ENCODE measurements at places on chromosomes 7 and 10. TPM values are rescaled to one million over a fixed set of nuclear protein-coding genes. Genes with fewer than 3 reads are reported as not detected.

- no peak for DNase-seq
Measured at GRCh38 chr10:127880557-127880956, 12.2 kb downstream of the CLRN3 start.

GRCh38 chr7:131745390-131746248 is 189.2 kb upstream of the PODXL start:
- DNase-seq, result no peak

GRCh38 chr10:124467165-124467564 is 5.5 kb downstream of the LHPP start:
- no peak for DNase-seq

DNA sequence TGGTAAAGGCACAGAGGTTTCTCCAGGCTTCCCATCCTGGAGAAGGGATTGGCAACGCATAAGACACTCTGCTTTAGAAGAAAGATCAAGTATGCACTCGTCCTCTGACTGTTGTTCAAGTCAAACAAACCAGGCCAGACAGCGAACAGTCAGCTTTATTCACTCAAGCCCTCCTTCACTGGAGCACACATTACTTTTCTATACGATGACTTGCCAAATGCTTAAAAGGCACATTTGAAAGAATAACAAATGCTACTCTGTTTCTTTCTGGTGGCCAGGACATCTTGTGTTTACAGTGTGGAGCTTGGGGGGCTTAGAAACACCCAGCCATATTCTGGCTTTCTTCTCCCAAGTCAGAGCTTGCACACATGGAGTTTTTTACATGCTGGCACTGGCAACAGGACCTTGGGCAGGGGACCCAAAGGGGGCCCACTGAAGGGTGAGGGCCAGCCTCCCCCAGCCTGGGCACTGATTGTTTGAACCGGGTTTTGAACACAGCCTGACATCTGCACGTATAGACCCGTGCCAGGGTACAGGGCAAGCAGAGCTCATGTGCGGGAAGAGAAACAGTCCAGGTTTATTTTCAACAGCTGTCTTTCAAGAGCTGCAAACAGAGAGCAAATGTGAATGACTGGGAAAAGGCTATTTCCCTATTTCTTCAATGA is 33.3 kb upstream of the FGFR2 start:
- no peak for DNase-seq

The KCND2 gene
- total RNA-seq, result 0.07 TPM

The HOXA1 gene
- total RNA-seq, result 7.1 TPM

- DNase-seq, result no peak
Measured at GRCh38 chr7:1505731-1506550, 1.8 kb upstream of the INTS1 start.

The PTCD1 gene
- 4.0 TPM for total RNA-seq

- no peak for DNase-seq
Measured at GRCh38 chr10:74871595-74872382, 45.4 kb downstream of the KAT6B start.

The FKBP9 gene
- 72.0 TPM for total RNA-seq

- no peak for DNase-seq
Measured at GRCh38 chr10:101867931-101868330, 24.3 kb upstream of the KCNIP2 start.

The RADIL gene
- 2.4 TPM for total RNA-seq

DNA sequence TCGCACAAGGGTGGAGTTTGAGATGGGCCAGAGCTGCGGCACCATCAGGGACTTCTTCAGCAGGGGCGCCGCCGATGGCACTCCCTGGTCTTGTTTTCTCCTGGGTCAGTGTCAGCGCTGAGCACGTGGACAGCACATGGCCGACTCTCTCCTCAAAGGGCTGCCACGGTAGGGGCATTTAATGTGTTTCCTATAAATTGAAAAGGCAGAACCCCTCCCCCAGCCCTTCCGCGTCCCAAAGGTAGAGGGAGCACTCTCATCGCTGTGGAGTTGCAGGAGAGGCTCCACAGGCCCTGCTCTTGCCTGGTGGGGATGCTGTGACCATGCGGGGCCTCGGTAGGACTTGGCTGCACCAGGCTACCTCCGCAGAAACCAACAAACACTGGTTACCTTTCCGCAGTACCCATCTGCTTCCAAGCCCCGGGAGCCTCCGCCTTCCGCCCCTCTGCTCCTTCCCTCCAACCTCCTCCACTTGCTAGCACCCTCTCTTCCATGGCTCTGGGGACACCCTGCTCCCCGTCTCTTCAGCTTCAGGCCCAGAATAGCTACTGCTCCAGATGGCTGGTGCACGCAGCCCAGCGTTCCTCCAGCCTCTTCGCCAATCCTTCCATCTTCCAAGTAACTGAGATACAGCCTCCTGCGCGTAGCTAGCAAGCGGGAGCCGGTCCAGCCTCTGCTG is 166.3 kb upstream of the ADCY1 start:
- DNase-seq, result no peak

The H2BK1 gene
- not detected for total RNA-seq

The FAM241B gene
- total RNA-seq, result 4.2 TPM

- no peak for DNase-seq
Measured at GRCh38 chr10:28768227-28768626, 90.9 kb downstream of the BAMBI start.

DNA sequence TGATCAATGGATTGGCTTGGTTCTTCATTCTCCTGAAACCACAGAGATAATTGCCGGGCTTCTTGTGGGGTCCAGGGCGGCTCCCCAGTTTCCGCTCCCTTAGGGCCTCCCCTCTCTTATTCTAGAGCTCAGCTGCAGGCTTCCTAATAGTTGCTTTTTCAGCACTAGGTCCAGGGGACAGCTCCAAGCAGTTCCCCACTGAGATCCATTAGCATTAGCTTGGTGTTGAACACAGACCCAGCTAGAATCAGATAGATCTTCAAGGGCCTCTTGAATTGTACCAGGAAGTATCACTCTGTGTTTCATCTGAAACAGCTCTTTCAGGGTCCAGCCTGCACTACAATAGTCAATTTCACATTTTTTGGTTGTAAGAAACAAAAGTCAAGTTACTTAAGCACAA is 238.7 kb downstream of the SEC23IP start:
- no peak for DNase-seq

DNA sequence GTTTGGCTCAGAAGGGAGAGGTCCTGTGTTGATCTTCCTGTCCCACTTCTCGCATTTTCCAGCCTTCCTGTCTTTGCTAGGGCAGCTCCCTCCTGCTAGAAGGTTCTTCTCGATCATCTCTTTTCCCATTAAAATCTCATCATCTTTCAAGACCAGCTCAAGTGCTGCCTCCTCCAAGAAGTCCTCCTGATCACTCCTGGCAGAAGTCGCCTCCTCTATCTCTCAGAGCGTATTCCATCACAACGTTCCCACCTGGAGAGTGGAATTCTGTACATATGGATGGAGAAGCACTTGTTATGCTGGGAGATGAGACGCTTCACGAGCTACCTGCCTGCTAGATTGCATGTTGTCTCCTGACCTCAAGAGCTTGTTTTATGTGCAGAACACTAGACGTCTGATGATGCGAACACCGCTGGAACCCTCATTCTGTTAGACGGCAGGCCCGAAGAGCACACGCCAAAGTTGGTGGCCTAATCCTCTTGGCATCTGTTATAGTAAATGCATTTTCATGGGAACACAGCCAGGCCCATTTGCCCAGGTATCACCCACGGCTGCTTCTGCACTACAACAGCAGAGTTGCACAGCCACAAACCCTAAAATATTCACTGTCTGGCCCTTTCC is 68.0 kb upstream of the INSIG1 start:
- no peak for DNase-seq

The TMEM196 gene
- not detected for total RNA-seq

- DNase-seq, result no peak
Measured at GRCh38 chr7:22343612-22344011, 13.3 kb downstream of the RAPGEF5 start.

GRCh38 chr7:132840199-132840598 is 241.7 kb downstream of the CHCHD3 start:
- no peak for DNase-seq

The DYDC2 gene
- total RNA-seq, result 0.22 TPM

- DNase-seq, result no peak
Measured at GRCh38 chr7:72234086-72234485, 178.1 kb downstream of the CALN1 start.

The WBP1L gene
- total RNA-seq, result 18.4 TPM

DNA sequence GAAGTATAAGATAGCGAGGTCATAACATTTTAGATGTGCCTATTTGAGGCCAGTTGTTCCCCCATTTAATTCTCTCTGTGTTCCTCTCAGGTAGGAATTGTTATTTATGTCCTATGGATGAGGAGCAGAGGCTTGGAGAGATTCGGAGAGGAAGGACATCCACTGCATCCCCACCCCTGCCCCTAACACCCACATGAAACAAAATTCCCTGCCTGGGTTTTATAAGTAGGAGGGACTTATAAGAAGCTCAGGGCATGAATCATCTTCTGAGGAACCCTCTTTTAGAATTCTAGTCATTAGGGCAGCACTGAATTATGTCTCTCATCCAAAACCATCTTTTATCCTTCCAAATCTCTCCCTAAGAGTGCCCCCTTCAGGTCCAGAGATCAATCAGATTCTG is 5.0 kb downstream of the CHAT start:
- DNase-seq, result no peak

DNA sequence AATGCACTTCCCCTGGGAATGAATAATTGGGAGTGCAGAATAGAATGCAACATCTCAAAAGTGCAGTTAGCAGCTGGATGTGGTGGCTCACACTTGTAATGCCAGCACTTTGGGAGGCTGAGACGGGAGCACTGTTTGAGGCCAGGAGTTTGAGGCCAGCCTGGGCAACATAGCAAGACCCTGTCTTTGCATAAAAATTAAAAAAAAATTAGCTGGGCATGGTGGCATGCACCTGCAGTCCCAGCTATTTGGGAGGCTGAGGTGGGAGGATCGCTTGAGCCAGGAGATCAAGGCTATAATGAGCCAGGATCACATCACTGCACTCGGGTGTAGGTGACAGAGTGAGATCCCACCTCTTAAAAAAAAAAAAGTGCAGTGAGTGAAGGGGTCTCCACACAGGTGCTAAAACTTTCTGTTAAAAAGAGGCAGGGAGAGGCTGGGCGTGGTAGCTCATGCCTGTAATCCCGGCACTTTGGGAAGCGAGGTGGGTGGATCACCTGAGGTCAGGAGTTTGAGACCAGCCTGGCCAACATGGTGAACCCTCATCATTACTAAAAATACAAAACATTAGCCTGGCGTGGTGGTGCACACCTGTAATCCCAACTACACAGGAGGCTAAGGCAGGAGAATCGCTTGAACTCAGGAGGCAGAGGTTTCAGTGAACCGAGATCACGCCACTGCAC is 13.5 kb upstream of the ZMIZ1 start:
- no peak for DNase-seq

DNA sequence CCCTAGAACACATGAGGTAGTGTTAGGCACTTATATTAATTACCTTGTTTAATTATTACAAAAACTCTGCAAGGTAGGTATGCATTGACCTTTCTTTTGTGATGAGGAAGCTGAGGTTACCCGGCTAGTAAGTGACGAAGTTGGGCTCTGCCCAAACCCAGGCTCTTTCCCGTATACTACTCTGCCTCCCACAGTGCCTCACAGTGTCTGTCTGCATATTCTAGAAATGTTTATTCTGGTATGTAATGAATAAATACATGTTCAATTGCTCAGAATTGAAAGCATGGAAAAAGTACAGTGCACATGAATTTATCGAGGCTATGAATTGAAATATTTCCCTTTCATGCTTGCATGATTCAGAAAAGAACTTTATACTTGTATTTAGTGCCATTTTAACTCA is 304.9 kb downstream of the PHTF2 start:
- DNase-seq, result no peak

The CLCN1 gene
- not detected for total RNA-seq

DNA sequence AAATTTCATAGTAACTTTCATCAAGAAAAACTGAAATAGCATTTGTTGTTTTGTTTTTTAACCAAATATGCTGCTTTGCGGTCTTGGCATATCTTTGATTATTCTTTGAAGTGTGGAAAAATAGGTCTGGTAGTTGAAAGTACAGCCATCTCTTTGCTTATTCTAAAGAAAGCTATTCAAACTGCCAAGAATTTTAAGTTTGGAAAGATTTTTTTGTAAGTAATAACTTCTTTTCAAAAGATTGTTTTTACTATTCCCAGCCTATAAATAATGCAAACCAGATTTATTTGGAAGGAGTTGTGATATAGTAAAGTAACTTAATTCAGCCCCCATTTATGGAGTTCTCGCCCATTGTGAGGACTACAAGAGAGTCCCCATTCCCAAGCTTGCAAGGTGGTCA is 87.0 kb downstream of the ADD3 start:
- no peak for DNase-seq

GRCh38 chr10:18155321-18155720 is 15.1 kb downstream of the CACNB2 start:
- DNase-seq, result no peak
